A549 treated with dexamethasone at 1 μM for 4 hours (cell line): ENCODE measurements at places on chromosomes 1 and 21. TPM values are rescaled to one million over a fixed set of nuclear protein-coding genes. Genes with fewer than 3 reads are reported as not detected.

OR2AK2 gene
- not detected in 5 replicates for total RNA-seq

SPRR2E gene
- total RNA-seq = not detected in 5 replicates

COL9A2 gene
- 0.17 to 0.25 TPM (median 0.19 TPM) in 5 replicates for total RNA-seq

CDC42BPA gene
- 8.7 to 12.8 TPM (median 11.4 TPM) in 5 replicates for total RNA-seq

RBM11 gene
- total RNA-seq = not detected in 5 replicates

RPE65 gene
- total RNA-seq = not detected in 5 replicates

PDPN gene
- total RNA-seq = not detected in 5 replicates

CASP9 gene
- 5.2 to 6.7 TPM (median 5.9 TPM) in 5 replicates for total RNA-seq

OXCT2 gene
- total RNA-seq = 0.39 to 0.72 TPM (median 0.62 TPM) in 5 replicates

FMO5 gene
- total RNA-seq = 0.17 to 0.46 TPM (median 0.39 TPM) in 5 replicates

FAM177B gene
- total RNA-seq = not detected in 5 replicates

LMNA gene
- total RNA-seq = 607 to 803 TPM (median 745 TPM) in 5 replicates

OPN3 gene
- 54.6 to 66.9 TPM (median 59.3 TPM) in 5 replicates for total RNA-seq

TTC24 gene
- not detected in 5 replicates for total RNA-seq

MYCL gene
- total RNA-seq = 1.1 to 1.9 TPM (median 1.6 TPM) in 5 replicates

FGGY gene
- total RNA-seq = 1.9 to 3.1 TPM (median 2.2 TPM) in 5 replicates

PRRX1 gene
- 0.02 TPM in 1 of 5 replicates, not detected in the others for total RNA-seq

RGS8 gene
- not detected in 5 replicates for total RNA-seq

PROK1 gene
- total RNA-seq = not detected in 5 replicates

NBPF10 gene
- 1.0 to 1.4 TPM (median 1.2 TPM) in 5 replicates for total RNA-seq

SDE2 gene
- 7.3 to 10.2 TPM (median 8.4 TPM) in 5 replicates for total RNA-seq

GRIK3 gene
- 0.01 to 0.07 TPM (median 0.01 TPM) in 3 of 5 replicates, not detected in the others for total RNA-seq

CNIH3 gene
- total RNA-seq = 0.29 to 0.70 TPM (median 0.46 TPM) in 5 replicates

LMX1A gene
- 0.05 TPM in 1 of 5 replicates, not detected in the others for total RNA-seq

FLVCR1 gene
- total RNA-seq = 10.4 to 20.9 TPM (median 17.8 TPM) in 5 replicates

E2F2 gene
- total RNA-seq = 2.2 to 3.3 TPM (median 2.9 TPM) in 5 replicates

TMEM82 gene
- total RNA-seq = 0.05 TPM in 1 of 5 replicates, not detected in the others

BGLAP gene
- 0.23 to 0.47 TPM (median 0.29 TPM) in 3 of 5 replicates, not detected in the others for total RNA-seq

PTPN22 gene
- 0.19 TPM in 1 of 5 replicates, not detected in the others for total RNA-seq

OVAAL gene
- total RNA-seq = 0.09 to 0.46 TPM (median 0.18 TPM) in 5 replicates

CD53 gene
- not detected in 5 replicates for total RNA-seq

LCE2B gene
- total RNA-seq = not detected in 5 replicates

ICOSLG gene
- total RNA-seq = 4.0 to 5.6 TPM (median 4.5 TPM) in 5 replicates

KCND3 gene
- 0.02 TPM in 3 of 5 replicates, not detected in the others for total RNA-seq

MPL gene
- total RNA-seq = 0.15 to 0.25 TPM (median 0.16 TPM) in 3 of 5 replicates, not detected in the others

C1orf185 gene
- not detected in 5 replicates for total RNA-seq

GCLM gene
- total RNA-seq = 70.6 to 86.1 TPM (median 76.0 TPM) in 5 replicates

CYP4X1 gene
- 0.04 to 0.08 TPM (median 0.05 TPM) in 3 of 5 replicates, not detected in the others for total RNA-seq

TMPRSS15 gene
- not detected in 5 replicates for total RNA-seq

IFNLR1 gene
- total RNA-seq = 0.88 to 1.3 TPM (median 1.0 TPM) in 5 replicates

TEX38 gene
- total RNA-seq = not detected in 5 replicates

TMCC2 gene
- 1.2 to 1.7 TPM (median 1.5 TPM) in 5 replicates for total RNA-seq

PTPRU gene
- 5.5 to 10.8 TPM (median 8.2 TPM) in 5 replicates for total RNA-seq

FAM163A gene
- total RNA-seq = not detected in 5 replicates

FNDC10 gene
- 4.8 to 10.5 TPM (median 8.4 TPM) in 5 replicates for total RNA-seq

C1orf21 gene
- 8.2 to 12.2 TPM (median 10.7 TPM) in 5 replicates for total RNA-seq

BCL2L15 gene
- total RNA-seq = 0.03 to 0.99 TPM (median 0.35 TPM) in 5 replicates

ZNF697 gene
- total RNA-seq = 1.4 to 2.0 TPM (median 1.8 TPM) in 5 replicates
